ENCODE measurements at places on chromosomes 7 and 10. TPM values are rescaled to one million over a fixed set of nuclear protein-coding genes. Genes with fewer than 3 reads are reported as not detected.

The TFEC gene
- 2.6 TPM for total RNA-seq

The IKZF1 gene
- 4.2 TPM for total RNA-seq

The FXYD4 gene
- total RNA-seq: not detected

The ZNF503 gene
- total RNA-seq: 14.4 TPM

The GLRX3 gene
- total RNA-seq: 55.2 TPM

The FAM25A gene
- total RNA-seq: not detected

The FBXW4 gene
- 115 TPM for total RNA-seq

The MICALL2 gene
- total RNA-seq: 12.9 TPM

The C10orf95 gene
- not detected for total RNA-seq

The CADPS2 gene
- total RNA-seq: 10.4 TPM

The CACNA2D1 gene
- total RNA-seq: 55.2 TPM

The CAMK1D gene
- 28.6 TPM for total RNA-seq

The ATG9B gene
- not detected for total RNA-seq

The ITIH5 gene
- total RNA-seq: 1.6 TPM

The GNGT1 gene
- total RNA-seq: not detected

The ABCB4 gene
- total RNA-seq: 7.9 TPM

The FAM25G gene
- total RNA-seq: not detected

The HTR5A gene
- not detected for total RNA-seq

The LRGUK gene
- total RNA-seq: 0.06 TPM

The FOXI2 gene
- 0.06 TPM for total RNA-seq

The CUEDC2 gene
- total RNA-seq: 78.6 TPM

The CRHR2 gene
- total RNA-seq: not detected

The TIMM23 gene
- 67.3 TPM for total RNA-seq

The SPOCK2 gene
- 7.8 TPM for total RNA-seq

The SUN3 gene
- total RNA-seq: not detected

The EN2 gene
- not detected for total RNA-seq

The NUTM2E gene
- total RNA-seq: 0.59 TPM

The TAS2R41 gene
- not detected for total RNA-seq

The CYP2E1 gene
- 1.2 TPM for total RNA-seq

The RBM48 gene
- total RNA-seq: 9.1 TPM

The CTAGE15 gene
- total RNA-seq: 0.19 TPM

The PVRIG gene
- total RNA-seq: not detected

The HMX3 gene
- total RNA-seq: not detected

The ANKRD61 gene
- not detected for total RNA-seq

The IL2RA gene
- 0.88 TPM for total RNA-seq

The RPEL1 gene
- not detected for total RNA-seq

The DYNC1I1 gene
- 29.8 TPM for total RNA-seq

The CYP2C9 gene
- not detected for total RNA-seq

The PRKAR2B gene
- total RNA-seq: 42.0 TPM

The UCN3 gene
- total RNA-seq: not detected

The UFSP1 gene
- 3.5 TPM for total RNA-seq

The UCMA gene
- total RNA-seq: not detected

The FAM131B gene
- total RNA-seq: 0.21 TPM

The LRRN3 gene
- total RNA-seq: 32.8 TPM

The WNT2 gene
- total RNA-seq: 4.4 TPM

The GOLGA7B gene
- total RNA-seq: 6.7 TPM

The PRLHR gene
- total RNA-seq: not detected

The MMRN2 gene
- 65.5 TPM for total RNA-seq

The DRGX gene
- total RNA-seq: not detected

The PLA2G12B gene
- 6.5 TPM for total RNA-seq

All from right cardiac atrium (tissue), 5 donors.